ENCODE measurements at places on chromosomes 4 and X.

DNA sequence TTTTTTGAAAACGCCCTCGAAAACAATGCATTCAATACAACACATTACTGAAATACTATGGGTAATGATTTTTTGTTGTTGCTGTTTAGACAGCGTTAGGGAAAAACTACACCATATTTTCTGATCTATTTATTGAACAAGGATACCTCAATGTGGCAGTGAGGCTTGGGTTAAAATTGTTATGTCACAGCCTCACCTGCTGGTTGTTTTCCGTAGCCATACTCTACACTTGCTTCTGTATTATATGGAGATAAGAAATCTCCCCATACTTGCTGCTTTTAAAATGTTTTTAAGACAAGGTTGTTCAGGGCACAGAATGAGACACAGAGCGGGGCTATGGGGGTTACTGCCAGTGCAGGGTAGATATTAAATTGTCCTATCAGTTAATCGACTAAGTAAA is 221.6 kb upstream of the FTHL17 start:
- DNase-seq = no peak

GRCh38 chr4:126431049-126431448 is 1116.3 kb downstream of the FAT4 start:
- no peak for DNase-seq

DNA sequence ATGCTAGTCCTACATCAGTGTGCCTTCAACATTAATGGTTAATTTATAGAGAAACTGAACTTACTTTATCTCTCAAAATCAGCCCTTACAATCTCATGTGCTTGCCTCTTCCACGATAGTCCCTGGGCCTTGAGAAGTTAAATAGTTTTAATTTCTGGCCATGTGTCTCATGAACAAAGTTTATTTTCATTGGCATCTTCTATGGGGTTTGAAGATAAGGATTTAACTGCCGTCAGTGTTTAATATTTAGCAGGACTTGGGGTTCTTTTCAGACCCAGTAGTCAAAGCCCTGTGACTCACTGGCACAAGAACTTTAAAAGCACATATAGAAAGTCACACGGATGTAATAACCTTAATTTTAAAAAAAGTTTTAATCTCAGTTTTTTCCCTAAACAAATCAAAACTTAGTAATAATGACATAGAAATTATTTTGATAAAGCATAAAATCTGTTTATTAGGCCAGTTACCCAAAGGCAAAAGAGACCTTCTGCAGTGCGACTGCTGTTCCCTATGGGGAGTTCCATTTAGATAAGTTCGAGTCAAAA is 10.1 kb upstream of the MPP1 start:
- no peak for DNase-seq

- DNase-seq = no peak
These were observed 59.0 kb upstream of the HELT start for GRCh38 chr4:184959309-184959708.

DNA sequence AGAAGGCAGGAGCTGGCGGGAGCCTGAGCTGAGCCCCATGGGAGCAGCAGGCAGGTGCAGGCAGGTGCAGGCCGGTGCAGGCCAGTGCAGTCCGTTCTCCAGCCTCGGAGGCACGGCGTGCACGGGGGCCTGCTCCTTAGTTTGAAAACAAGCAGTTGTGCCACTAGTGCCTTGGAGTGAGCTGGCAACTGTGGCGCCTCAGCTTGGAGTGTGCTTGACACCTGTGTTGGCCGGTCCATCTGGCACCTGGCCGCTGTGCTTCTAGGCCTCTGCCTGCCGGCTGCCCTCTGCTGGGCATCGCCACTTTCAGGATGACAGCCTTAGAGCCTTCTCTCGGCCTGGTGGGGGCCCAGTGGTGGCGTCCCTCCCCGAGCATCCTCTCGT is 47.9 kb downstream of the RGS12 start:
- no peak for DNase-seq

DNA sequence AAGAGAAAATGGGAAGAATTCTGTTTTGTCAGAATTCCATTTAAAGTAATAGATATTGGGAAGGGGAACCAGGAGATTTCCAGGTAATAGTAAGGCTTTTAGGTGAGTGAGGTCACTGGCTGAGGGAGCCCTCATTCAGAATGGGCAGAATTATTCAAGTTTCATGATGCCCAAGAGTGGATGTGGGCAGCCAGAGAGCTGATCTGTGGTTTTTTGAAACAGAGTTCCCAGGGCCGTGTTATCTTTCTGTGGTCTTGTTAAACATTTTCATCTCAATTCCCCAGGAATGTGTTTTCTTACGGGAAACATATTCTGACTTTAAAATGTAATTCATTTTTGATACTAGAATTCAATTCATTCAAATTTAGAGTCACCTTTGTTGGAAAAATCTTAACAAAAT is 182.0 kb upstream of the AADAT start:
- DNase-seq = no peak

- no peak for DNase-seq
These were observed 190.6 kb upstream of the LEF1 start for GRCh38 chr4:108359130-108359985.

GRCh38 chrX:51665981-51666380 is 16.6 kb downstream of the CENPVL2 start:
- no peak for DNase-seq

- peak; percentile 80 for DNase-seq
These were observed 321.9 kb upstream of the GIMD1 start for GRCh38 chr4:106690487-106690886.

DNA sequence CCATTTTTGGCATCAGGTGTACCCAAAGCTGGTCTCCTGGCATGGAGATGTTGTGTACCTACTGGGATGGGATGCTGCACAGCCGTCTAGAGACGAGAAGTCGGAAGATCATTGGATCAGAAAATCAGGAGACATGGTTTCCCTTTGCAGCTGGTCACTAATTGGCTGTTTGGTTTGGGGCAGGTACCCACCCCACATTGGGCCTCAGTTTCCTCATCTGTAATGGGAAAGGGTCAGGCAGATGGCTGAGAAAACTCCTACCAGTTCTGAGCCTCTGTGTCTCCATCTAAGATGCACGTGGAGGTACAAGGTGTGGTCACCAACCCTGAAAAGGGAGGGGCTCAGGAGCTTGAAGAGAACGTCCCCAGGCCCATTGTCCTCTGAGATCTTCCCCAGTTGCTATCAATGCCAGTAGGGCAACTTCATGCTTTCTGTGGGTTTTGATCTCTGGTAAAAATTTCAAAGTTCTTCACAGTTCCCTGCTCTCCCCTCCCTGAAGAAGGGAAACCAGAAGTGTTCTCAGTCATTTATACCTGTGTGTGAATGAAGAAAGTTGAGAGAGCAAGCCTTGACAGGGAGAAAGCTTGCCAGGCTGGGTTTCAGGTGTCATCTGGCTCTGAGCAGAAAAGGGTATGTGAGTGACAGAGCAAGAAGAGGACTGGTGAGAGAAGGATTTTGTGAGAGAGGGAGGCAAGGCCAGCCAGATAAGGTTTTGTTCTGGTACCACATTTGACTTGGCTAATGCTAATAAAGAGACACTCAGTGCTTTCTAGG is 15.1 kb downstream of the TSC22D3 start:
- DNase-seq = no peak

DNA sequence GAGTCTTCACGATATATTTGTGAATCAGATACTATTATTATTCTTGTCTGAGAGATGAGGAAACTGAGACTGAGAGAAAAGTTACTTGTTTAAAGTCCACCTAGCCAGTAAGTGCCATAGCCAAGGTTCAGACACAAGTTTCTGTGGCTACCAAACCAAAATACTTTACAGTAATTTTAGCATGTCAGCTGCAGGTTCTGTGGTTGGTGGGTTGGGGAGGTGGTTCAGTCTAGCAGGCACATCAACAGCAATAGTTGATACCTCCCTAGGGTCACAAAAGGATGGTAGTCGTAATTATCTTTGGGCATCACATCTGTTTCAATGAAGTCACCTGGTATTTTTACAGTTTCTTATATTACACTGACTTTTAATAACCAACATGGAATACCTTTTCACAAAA is 35.6 kb upstream of the EDA2R start:
- no peak for DNase-seq

GRCh38 chr4:6560416-6561172 is 14.4 kb upstream of the MAN2B2 start:
- peak; percentile 62 for DNase-seq

- no peak for DNase-seq
These were observed 305.6 kb upstream of the DIPK2B start for GRCh38 chrX:45506149-45506730.

- peak; percentile 84 for DNase-seq
These were observed 81.8 kb upstream of the RBPJ start for GRCh38 chr4:26238778-26239679.

DNA sequence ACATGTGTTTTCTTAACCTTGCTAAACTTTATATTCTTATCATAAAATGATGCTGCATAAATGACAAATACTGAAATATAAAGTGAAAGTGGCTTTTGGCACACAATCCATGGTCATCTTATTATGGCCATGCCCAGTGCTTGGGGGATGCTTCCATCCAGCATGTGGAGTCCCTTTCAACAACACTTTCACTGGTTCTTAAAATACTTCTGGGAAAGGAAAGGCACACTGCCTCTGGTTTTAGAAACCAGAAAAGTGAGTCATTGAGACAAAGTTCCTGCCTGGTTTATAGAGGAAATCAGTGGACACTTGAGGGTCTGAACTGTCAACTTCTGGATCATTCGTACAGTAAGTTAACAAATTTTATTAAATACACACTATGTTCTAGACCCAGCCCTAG is 248.0 kb upstream of the ADAMTS3 start:
- DNase-seq = peak; percentile 17

DNA sequence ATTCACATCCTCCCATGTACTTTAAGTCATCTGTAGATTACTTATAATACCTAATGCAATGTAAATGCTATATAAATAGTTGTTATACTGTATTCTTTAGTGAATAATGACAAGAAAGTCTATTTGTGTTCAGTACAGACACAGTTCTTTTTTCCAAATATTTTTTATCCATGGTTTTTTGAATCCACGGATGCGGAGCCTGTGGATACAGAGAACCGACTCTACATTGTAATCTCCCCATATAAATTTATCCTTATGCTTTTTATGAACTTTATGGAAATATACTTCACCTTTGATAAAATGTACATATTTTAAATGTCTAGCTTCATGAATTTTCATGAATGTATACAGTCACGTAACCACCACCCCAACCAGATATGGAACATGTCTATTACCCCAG is 88.2 kb downstream of the DOCK11 start:
- no peak for DNase-seq

GRCh38 chr4:184282895-184283654 is 65.4 kb upstream of the ENPP6 start:
- no peak for DNase-seq

- DNase-seq = no peak
These were observed 41.7 kb upstream of the CITED1 start for GRCh38 chrX:72347366-72347765.

DNA sequence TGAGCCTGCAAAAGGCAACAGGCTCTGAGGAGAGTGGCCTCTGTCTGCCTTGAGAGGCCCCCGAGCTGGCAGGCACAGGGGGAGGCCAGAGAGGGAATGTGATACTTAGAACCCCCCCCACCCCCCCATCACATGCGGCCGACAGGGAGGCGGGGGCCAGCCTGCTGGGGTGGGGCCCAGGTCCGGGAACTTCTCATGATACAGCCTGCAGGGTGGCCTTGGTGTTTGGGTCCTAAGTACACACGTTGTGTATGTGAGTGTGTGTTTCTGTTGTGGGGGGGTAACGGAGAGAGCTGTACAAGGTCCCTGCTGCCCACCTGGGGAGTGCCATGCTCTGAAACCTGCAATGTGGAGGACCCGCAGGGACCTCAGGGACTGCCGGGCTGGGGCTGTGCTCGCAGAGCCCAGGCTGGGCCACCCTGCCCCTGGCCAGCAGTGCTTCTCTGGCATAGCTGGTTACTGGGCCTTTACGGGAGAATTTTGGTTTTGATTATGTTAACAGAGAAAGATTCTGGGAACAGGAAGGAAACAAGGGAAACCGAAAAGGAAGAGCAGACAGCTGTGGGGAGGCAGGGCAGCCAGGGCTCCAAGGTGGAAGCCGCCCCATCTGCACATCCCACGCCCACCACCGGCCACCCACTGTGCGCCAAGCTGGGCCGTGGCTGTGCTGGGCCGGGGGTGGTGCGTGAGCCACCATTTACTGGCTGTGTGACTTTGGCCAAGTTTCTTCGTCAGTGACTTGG is 19.9 kb downstream of the SH3BP2 start:
- DNase-seq = no peak

GRCh38 chrX:57752866-57753265 is 72.8 kb upstream of the NLRP2B start:
- DNase-seq = no peak

DNA sequence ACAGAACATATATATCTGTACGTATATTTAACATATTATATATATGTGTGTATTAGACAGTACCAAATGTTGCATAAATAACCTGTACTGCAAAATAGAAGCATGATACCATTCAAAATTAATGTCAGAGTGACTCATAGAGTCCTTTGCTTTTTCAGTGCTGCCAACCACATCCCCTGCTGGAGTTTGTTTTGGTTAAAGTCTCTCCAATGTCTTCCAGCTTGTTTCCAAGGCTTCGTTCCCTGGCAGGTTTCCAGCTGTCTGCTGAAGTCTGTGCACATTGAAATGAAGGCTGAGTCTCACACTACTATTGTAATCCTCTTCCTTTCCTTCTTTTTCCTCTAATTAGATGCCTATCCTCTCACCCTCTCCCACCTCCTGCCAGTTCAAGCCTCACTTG is 14.9 kb downstream of the NRK start:
- peak; percentile 92 for DNase-seq

DNA sequence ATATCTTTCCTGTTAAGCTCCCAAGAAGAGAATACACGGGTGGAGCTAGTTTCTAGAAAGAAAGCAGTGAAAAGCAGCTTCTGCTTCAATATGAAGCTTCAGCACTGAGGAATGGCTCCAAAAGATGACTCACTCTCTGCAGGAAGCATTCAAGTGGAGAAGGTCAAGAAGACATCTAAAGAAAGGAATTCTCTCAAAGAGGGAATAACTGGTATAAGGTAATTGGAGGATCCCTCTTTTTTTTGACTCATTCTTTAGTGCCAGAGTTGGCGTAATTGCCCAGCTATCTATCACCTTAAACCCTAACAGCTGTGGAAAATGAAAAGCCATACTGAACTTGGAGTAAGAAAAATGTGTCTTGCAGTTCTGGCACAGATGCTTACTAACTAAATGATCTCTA is 3.5 kb downstream of the EDA2R start:
- DNase-seq = peak; percentile 88

GRCh38 chrX:135520553-135521404 is at the start of gene INTS6L:
Gene INTS6L (plus strand): TSS chrX:135520660. CDS start chrX:135520993, 333 bp downstream.
- DNase-seq = peak; percentile 92

- DNase-seq = no peak
These were observed 86.9 kb downstream of the TMEM164 start for GRCh38 chrX:110089656-110090403.

DNA sequence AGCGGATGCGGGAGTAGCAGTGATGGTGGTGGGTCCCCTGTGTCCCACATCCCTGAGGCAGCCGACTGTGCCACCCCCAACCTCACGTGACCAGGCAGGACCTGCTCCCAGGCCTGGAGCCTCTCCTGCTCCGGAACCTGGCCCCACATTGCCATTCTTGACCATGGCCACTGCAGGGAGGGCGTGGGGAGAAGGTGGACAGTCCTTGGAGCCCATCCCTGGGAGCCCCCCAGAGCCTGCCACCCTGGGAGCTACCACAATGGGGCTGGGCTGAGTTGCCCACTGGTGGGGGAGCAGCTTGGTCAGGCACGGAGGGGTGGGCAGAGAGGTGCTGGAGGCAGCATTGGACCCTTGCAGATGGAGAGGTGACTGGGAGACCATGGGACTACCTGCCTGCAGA is 36.8 kb downstream of the TMPRSS11A start:
- no peak for DNase-seq

GRCh38 chr4:154367659-154368058 is 123.9 kb downstream of the DCHS2 start:
- no peak for DNase-seq

GRCh38 chrX:134929808-134930207 is 61.0 kb upstream of the SMIM10 start:
- no peak for DNase-seq

GRCh38 chrX:150697641-150698040 is 4.4 kb downstream of the MTMR1 start:
- DNase-seq = no peak
